Activated CD4-positive, CD25-positive, alpha-beta regulatory T cell treated with anti-CD3 and anti-CD28 coated beads, Interleukin-2, amount 50 U/mL, for 72 hours (primary cell): ENCODE measurements at places on chromosomes 5 and 9.

- DNase-seq, result no peak
Observed at GRCh38 chr9:90880066-90880465, 78.4 kb downstream of the SYK start.

GRCh38 chr9:127214421-127215267, 49.9 kb upstream of the GARNL3 start:
- DNase-seq, result peak; percentile 40

DNA sequence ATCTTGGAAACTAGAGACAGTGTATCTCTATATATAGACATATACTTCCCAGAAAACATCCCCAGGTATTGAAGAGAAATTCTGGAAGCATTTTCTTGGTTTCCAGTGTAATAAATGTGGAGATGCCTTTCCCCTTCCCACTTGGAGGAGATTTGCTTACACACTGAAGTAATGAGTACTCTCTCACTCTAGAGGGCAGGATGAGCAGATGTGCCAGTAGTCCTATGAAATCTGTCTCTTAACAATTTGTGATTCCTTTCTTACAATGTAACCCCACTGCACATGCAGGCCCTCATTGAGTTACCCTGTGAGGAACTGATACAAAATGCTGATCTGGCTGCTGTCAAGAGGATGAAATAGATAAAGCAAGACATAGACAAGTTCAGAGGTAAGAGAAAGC, 567.2 kb downstream of the SLCO4C1 start:
- no peak for DNase-seq

- no peak for DNase-seq
Observed at GRCh38 chr5:109506556-109506955, 96.8 kb upstream of the PJA2 start.

DNA sequence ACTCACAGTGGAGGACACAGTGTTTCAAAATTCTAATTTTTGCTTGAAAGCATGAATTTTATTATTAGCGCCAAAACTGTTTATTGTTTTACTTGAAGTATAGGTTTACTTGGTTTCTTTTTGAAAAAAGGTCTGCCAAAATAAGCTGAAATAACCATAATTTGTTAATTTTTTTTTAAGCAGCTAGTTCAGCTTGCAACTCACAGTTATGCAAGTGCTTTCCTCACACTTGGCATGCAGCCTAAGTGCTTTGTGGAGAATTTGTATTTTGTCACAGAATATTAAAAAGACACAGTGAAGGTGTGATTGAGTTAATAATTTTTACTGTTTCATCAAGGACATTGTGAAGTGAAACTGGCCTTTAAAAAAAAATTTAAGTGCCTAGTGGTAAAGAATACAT, 21.6 kb downstream of the PBX3 start:
- DNase-seq, result no peak

DNA sequence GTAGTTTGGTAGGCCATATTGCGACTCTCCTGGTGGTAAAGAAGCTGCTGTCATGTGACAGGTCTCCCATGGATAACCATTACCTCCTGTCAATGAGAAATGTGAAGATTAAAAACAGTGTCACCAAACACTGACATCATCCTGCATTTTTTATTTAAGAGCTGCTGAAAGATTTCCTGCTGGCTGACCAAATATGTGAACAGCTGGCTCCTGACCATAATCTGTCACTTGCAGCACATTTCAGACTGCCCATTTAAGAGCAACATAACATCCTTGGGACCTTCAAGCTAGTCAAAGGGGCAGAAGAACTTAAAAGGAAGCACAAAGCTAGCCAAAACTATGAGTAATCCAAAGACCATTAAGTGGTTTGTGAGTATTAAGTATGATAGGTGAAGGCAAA, 288.0 kb downstream of the IZUMO3 start:
- no peak for DNase-seq

DNA sequence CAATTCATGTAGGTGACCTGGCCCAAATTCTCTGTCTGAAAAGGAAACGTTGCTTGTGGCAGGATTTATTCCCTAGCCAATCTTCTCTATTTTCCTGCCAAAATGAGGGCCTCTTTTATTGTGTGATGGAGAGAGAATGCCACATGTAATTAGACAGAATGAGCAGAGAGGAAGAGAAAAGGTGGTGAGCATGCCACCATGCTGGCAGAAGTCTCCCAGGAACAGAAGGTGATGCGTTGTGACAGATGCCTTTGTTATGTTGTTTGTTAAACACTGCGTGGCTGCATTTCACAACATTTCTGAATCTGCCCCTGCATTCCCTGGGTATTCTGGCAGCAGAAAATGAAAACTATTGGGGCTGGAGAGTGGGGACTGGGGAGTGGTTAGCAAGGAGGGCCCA, 577.6 kb downstream of the TLR4 start:
- no peak for DNase-seq

DNA sequence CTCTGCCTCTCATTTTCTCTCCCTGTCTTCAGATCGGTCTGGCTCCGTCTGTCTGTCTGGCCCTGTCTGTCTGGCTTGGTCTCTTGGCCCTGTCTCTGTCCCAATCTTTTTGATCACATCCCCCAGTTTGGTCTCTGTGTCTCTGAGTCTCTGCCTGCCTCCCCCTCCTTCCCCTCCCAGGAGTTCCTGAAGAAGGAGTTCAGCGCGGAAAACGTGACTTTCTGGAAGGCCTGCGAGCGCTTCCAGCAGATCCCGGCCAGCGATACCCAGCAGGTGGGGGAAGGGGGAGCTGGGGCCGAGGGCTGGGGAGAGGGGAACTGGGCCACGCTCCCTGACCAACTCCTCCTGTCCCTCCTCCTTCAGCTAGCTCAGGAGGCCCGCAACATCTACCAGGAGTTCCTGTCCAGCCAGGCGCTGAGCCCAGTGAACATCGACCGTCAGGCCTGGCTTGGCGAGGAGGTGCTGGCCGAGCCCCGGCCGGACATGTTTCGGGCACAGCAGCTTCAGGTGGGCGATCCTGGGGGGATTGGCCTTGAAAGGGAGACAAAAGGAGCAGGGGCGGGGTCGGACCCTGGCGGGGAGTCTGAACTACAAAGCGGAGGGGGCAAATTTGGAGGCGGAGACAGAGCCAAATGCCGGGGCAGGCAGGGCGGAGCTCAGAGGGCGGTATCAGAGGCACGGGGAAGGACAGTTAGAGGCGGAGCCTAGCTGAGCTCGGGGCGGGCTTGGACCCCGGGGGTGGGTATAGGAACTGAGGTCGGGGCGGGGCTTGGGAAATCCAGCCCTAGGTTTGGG, 9.0 kb downstream of the RGS14 start:
- DNase-seq, result no peak

DNA sequence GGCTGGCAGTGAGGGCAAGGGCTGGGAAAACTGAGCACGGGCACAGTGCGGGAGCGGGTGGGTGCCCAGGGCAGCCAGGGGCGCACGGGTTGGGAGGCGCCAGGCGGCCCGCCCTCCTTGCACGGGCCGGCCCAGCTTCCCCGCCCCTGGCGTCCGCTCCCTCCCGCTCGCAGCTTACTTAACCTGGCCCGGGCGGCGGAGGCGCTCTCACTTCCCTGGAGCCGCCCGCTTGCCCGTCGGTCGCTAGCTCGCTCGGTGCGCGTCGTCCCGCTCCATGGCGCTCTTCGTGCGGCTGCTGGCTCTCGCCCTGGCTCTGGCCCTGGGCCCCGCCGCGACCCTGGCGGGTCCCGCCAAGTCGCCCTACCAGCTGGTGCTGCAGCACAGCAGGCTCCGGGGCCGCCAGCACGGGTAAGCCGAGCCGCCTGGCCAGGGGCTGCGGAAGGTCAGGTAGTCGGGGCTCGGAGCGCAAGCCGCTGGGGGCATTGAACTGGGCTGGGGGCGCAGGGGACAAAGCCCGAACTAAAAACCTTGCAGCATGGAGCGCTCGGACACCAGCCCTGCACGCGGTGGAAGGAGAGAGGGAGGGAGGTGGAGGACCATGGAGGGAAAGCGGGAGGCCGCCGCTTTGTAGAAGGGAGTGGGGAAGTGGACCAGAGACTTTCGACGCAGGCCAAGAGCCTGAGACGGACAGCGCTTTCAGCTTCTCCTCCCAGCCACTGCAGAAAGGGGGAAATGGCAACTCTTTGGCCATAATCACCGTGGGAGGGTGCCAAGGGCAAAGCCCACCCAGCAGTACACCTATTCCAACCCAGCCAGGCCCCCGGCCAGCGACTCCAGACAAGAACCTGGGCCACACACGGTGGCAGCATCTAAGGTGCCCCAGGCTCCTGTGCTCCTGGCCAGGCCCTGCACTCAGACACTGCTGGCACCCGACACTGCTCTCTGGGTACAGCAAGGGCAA, at the start of gene TGFBI:
Gene TGFBI, plus strand, starts transcription at position 207 of the 961 bp plus-strand sequence. Its CDS starts 68 bp downstream, at position 275.
- no peak for DNase-seq

DNA sequence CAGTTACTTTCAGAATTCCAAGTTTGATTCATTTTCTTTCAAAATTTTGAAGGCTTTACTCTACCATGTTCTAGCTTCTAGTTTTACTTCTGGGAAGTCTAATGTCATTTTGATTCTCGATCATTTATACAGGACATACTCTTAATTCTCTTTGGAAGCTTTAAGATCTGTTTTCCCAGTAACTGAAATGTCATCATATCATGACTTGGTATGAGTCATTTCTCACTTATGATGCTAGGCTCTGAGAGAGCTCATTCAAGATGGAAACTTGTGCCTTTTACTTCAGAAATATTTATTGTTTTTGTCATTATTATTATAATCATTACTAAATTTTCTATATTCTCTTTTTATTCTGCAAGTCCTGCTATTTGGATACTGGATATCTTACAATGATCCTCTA, 222.3 kb downstream of the PARP8 start:
- no peak for DNase-seq

DNA sequence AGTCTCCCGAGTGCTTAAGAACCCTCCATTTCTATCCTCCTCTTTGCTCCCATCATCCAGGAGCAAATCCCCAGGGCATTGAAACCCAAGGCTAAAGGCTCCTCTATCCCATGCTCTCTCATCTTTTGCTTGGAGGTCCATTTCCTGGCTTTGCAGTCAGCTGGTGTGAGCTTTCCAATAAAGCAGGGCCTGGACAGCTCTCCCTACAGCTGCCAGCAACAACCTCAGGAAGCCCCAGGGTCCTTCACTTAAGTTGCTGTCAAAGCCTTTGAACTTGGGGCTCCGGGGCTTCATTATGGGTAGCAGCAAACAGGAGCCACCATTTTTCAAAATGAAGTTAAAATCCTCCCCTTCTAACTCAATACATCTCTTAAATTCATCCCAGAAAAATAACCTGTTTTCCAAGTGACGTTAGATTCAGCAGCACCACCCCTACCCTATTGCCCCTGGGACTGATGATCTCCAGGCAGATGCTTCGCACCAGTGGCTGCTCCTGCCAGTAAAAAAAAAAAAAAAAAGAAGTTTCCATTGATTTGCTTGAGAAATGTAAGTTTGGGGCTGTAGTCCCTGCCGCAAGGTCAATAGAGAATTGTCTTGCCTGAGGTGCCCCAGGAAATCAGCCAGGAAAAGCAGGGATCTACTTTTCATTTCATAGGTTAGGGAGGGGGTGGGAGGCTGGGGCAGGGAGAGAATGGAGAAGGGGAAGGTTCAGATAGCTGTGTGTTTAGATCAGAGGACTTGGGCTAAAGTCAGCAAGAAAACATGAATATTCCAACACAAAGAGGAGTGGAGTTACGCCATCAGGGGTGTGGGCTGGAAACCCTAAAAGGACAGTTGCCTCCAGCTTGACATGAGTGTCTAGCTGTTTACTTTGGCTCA, 83.8 kb upstream of the IL6ST start:
- no peak for DNase-seq

DNA sequence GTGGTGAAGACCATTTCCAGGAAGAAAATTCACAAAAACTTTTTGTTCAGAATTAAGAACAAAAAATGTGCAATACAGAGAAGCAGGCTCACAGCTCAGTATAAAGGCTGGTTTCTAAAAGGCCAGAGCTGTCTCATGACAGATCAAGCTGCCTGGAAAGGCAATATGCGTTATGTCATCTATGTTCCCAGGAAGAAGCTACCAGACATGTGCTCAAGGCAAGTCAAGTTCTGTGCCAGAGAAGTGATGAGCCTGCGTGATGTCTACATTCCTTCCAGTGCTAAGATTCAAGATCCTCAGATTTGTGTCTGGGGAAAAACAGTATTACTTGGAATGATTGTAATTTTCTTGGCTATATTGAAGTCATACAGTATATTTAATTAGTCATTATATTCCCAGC, 104.3 kb downstream of the PDE4D start:
- DNase-seq, result no peak

- no peak for DNase-seq
Observed at GRCh38 chr5:174607916-174608315, 116.5 kb upstream of the MSX2 start.

DNA sequence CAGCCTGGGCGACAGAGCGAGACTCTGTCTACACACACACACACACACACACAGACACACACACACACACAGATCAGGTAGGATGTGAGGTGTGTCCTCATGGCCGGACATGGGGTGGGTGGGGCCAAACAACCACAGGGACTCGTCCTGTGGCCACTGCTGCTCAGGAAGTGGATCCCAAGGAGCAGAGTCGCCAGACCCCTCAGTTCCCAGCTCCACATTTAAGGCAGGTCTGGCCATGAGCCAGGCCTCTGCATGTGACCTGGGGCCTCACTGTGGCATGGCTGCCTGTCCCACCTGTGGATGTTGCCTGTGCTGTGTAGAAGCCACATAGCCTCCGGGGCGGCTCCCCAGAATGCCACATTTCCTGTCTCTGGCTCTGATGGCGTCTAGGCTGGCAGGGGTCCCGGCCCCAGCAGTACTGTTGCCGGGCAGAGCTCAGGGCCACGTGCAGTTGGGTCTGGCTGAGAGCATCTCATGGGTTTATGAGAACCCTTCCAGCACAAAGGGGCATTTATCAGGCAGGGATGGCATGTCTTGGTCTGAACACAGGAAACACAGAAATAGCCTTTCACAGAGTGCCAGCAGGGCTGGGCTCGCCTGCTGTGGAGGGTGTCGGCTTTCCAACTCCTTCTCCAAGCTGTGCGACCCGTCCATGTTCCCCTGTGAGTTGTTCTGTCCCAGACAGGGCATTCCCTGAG, 9.9 kb upstream of the NINJ1 start:
- peak; percentile 42 for DNase-seq

GRCh38 chr5:151267491-151268260, 14.7 kb downstream of the GM2A start:
- no peak for DNase-seq

DNA sequence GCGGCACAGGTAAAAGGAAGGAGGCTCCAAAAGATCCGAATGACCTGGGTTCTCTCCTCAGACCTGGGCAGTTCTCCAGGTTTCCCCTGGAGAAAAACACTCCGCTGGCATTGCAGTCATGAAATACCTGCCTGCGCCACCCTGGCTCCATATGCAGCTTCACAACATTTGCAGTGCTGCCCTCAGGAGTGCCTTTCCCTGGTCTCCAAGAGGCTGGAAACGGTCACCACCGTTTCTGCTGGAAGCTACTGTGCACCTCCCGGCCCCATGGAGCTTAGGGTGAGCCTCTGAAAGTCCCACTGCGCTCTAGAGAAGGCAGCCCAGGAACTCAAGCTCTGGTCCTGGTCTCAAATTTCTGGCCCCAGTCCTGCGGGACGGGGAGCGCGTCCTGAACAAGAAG, 670 bp downstream of the UGT3A1 start:
- DNase-seq, result no peak

DNA sequence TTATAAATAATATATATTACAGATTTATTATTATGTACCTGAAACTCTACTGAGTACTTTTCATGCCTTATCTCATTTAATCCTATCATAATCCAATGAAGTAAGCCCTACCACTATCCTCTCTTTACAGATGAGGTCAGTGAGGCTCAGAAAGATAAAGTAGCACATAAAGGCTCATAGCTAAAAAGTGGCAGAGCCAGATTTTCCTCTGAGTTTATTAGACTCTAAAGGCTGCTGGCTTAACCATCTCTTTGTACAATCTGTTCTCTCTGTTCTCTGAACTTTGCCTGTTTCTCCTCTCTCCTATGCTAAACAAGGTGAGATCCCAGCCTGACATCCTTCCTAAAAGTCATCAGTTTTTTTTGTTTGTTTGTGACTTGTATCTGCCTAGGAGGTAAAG, 311.2 kb downstream of the KCTD16 start:
- DNase-seq, result no peak
